ENCODE measurements at places on chromosomes 11 and 22. TPM values are rescaled to one million over a fixed set of nuclear protein-coding genes. Genes with fewer than 3 reads are reported as not detected.
A peak's percentile ranks its signal among the peaks of the same experiment; 100 is the strongest.

DNA sequence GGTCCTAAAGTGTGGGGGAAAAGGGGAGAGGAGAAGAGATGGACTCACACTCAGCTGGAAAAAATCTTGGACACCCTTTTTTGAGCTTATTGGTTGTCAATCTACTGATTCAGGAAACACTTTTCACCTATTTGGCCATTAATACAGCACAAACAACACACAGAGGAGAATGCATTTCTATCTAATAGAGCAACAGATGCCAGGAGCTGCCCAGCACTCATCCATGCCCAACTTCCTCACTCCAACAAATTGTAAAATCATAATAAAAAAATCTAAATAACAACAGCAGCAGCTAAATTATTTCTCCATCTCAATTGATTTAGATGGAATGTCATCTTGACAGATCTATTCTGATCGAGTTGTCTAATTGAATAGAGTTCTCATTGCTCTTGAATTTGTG lies 628.2 kb downstream of the OPCML start:
- DNase-seq, result no peak

DNA sequence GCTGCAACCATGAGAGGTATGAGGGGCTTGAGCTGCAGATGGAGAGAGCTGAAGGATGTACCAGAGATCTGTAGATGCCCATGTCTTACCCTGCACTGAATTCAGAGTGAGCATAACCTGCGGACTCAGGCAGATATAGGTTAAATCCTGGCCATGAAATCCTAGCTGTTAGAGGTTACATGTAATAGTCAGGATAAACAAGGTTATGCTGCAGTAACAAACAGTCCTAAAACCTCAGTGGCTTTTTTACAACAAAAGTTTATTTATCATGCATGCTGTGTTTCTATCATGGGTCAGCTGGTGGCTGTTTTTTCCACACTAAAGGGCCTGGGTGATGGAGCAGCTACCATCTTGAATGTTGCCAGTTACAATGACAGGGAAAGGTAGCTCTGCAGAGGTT lies 69.8 kb downstream of the LHFPL7 start:
- no peak for DNase-seq

DNA sequence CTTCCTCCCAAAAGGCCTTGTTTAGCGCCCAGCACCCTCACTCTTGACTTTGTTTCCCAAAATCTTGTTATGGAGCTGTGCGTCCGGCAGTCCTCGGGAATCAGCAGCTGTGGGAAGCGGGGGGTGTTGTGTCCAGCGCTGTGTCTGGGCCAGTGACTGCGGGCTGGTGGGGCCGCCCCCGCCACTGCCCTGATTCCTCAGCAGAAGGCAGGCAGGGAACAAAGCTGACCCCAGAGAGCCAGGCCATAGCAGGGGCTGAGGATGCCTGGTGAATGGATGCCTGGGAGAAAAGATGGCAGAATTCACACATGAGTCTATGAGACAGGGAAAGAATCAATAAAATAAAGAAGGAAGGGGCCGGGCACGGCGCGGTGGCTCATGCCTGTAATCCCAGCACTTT lies 2.5 kb downstream of the APOBEC3C start:
- no peak for DNase-seq

- no peak for DNase-seq
Observed at GRCh38 chr11:95305705-95306104, 74.7 kb upstream of the SESN3 start.

DNA sequence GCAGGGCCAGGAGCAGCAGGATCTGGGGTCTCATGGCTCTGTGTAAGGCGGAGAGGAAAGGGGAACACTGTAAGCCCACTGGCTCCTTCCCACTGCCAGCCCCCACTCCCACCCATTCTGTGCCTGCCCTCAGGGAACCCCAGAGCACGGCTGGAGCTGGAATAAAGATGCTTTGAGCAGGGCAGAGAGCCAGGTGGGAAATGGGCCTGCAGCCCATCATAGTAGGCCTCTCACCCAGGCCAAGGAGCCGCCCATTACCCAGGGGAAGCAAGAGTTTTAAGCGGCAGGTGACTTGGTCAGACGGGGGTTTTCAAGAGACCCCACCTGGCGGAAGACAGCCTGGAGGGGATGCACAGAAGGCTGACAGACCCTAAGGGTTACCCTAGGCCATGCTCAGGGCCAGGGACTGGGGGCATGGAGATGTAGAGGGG lies 4.6 kb downstream of the LRRC32 start:
- no peak for DNase-seq

GRCh38 chr22:50676661-50677492 lies 4.3 kb downstream of the SHANK3 start:
- DNase-seq, result no peak

DNA sequence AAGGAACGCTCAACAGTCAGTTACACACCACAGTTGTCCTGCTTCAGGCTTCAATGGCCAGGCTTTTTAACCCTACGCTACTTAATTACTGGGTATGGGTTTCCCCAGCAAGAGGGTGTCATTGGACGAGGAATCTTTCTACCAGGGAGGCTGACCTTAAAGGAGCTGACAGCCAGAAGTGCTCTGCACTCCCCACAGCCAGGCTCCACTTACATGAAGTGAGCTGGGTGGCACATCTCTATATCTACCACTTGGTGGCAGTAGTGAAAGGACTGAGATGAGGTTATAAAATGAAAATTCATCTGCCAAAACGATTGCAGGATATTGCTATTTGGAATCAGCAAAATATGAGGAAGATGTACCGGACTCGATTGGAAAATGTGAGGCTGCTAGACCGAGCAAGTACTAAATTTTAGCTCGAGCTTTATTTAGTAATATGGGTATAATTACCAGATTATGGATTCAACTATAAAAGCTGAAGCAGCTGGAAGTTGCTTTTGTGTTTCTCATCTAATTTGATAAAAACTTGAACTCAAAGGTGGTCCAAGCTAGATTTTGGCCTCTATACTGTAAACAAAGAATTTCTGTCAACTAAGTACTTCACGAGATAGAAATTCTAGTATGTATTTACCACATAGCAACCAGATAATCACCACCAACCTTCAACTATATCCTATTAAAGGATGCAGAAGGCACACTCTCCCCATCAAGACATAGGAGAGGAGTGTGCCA lies 53.9 kb upstream of the CEP126 start:
- peak; percentile 39 for DNase-seq

DNA sequence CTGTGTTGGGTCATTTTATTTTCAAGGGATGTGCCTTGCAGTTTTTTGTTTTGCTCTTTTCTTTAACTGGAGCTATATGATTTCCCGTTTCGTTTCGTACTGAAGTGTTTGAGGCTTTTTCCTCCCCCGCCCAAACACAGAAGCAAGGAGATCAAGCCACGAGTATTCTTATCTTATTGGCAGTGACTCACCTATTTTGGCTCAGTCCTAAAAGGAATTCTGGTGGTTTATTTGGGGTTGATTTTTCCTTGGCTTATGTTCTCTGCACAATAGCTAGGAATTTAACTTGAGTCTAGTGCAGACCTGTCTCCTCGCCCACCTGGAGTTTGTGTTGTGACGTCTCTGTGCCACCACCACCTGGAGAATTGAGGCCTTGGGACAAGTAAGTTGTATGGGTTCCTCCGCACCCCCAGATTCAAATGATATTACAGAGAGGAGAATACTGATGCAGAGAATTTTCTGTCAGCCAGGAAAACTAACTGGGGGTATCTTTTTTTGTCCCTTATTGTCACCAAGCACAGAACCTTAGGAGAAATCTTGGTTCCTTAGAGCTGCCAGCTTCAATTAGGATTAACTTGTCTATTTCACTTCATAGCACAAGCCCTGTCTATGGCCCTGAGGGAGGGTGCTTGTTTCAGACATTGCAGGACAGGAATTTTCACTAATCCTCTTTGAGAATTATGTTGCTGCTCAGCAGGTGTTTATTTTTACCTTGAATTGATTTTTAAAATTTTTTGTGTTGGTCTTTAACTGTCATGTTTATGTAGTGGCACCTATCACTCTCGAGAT lies 90.4 kb upstream of the BIRC3 start:
- DNase-seq, result no peak

GRCh38 chr11:120717042-120717441 lies 205.5 kb downstream of the GRIK4 start:
- DNase-seq, result no peak

GRCh38 chr22:48331691-48332220 lies 1495.9 kb downstream of the BRD1 start:
- no peak for DNase-seq

GRCh38 chr22:45435544-45436139 lies 22.1 kb downstream of the RIBC2 start:
- peak; percentile 85 for DNase-seq

DNA sequence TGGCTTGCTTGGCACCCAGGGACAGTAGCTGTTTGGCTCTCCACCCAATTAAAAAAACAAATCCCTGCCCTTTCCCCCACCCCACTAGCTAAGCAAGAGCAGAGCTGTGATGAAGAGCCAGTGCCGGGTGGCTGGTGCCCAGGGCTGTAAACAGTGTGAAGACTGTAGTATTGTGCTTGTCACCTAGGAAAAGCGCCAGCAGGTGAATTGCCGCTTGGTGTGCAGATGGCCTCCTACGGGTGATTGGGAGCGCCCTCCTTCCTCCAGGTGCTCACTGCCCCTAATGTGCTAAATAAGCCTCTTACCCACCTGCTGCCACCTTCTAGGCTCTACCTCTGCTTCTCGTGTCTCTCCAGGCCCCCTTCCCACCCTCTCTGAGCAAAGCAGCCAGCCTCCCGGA lies 18.4 kb upstream of the RAPSN start:
- DNase-seq, result no peak

- DNase-seq, result no peak
Observed at GRCh38 chr22:50089231-50089630, 575 bp upstream of the MOV10L1 start.

DNA sequence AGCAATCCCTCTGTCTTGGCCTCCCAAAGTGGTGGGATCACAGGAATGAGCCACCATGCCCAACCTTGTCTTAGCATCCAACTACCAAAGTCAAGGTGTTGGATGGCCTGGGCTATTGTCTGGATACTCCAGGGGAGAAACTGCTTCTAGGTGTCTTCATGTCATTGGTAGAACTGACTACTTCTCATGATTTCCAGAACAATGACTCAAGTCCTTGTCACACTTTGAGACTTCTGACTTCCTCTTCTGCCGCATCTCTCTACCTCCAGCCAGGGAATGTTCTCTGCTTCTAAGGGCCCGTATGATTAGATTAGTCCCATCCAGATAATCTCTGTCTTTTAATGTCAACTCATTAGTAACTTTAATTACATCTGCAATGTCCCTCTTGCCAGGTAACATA lies 30.6 kb downstream of the APOL6 start:
- DNase-seq, result no peak

DNA sequence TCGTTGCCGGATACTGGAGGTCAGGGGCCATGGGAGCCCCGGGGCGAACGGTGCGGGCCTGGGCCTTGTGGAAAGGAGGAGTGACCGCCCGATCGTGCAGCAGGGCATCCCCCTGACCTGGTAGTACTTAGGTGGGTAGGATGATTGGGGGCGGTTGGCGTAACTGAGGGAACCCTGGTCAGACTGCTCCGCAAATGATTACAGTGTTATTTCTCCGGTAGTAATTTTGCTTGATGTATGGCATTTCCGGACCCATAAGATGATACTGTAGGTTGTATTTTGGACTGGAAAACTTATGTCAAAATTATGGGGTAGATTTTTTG lies 762 bp downstream of the MTMR3 start:
- DNase-seq, result peak; percentile 41

- DNase-seq, result no peak
Observed at GRCh38 chr11:115390441-115390840, 113.8 kb downstream of the CADM1 start.

GRCh38 chr22:49395617-49396016 lies 432.1 kb downstream of the BRD1 start:
- no peak for DNase-seq

- peak; percentile 48 for DNase-seq
Observed at GRCh38 chr22:26672060-26672471, 14.7 kb downstream of the MIAT start.

DNA sequence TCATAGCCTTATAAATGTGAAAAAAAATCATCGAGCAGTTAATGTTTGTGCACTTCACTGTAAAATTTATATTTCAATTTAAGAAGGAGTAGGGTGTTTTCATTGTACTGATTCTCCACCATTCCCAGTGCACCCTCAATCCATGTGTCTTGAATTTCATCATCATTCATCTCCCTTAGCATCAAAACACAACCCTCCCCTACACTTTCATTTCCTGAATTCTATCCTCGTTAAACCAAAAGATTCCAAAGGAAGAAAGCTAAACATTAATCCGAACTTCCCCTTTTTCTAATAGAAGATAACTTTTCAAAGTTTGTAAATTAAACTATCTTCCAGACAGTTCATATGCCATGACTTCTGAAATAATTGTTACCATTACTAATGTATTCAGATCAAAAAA lies 34.1 kb upstream of the OR8B8 start:
- no peak for DNase-seq

DNA sequence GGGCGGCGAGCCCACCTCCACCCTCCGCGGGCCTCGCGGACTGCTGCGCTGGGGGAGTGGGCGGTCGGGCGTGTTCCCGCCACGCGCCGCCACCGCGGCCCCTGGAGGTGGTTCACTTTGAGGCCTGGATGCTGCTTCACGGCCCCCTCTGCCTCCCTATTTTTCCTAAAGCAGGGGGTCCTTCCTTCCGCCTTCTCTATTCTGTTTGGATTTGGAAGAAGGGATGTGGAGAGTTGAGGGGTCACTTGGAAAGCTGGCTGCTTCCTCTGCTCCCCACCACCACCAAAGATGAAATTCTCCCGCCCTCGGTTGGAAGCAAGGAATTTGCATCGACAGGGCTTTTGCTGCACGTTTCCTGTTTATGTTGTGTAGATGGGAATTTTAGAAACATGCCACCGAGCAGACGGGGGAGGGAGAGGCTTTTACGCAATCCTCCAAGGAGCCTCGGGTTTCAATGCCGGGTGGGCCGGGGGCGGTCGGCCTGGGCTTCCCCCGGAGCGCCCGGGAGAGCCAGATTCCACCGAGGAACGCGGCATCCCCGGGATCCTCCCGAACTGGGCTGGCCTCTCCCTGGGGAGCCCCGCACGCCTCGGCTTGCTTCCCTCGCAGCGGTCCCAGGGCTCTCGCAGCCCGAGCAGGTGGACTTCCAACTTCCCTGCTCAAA lies 403 bp upstream of the SBF2 start:
- DNase-seq, result no peak

- DNase-seq, result no peak
Observed at GRCh38 chr11:37770145-37770544, 1172.1 kb upstream of the RAG2 start.

A4GALT gene
- 0.20 TPM for total RNA-seq

PATE4 gene
- total RNA-seq, result not detected

PANX3 gene
- total RNA-seq, result not detected

SPI1 gene
- 0.25 TPM for total RNA-seq

TECTA gene
- total RNA-seq, result 0.41 TPM

MYRF gene
- total RNA-seq, result 0.97 TPM
